EH (cell line): ENCODE measurements at places on chromosomes 11 and 22.

- DNase-seq: no peak
Observed at GRCh38 chr11:126434950-126435335, 79.5 kb downstream of the ST3GAL4 start.

DNA sequence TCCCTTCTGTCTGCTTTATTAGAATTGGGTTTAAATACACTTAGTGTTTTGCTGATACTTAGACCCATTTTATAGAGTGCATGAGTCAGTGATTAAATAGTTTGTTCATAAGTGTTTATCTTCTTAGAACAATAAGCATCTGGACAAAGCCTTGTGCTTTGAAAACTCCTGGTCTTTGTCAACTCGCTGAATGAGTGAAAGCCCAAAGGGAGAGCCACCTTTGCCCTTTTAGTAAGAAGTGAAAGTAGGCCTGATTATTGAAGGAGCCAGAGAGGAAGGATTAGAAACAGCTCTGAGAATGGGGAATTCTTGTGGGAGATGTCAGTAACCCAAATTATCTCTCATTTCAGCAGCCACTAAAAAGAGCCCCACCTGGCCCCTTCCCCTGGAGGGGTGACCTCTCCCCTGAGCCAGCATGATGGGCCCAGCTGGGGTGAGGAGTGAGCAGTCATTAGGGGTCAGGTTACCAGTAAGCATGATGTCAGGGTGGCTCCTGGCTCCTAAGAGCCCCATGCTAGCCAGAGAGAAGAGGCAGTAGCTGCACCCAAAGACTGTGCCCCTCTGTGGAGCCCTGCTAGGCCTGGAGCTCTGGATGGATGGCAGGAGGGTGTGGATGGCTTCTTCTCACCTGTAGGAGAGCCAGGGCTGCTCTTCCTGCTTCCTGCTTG lies 125.1 kb upstream of the E2F8 start:
- DNase-seq: peak; percentile 25

DNA sequence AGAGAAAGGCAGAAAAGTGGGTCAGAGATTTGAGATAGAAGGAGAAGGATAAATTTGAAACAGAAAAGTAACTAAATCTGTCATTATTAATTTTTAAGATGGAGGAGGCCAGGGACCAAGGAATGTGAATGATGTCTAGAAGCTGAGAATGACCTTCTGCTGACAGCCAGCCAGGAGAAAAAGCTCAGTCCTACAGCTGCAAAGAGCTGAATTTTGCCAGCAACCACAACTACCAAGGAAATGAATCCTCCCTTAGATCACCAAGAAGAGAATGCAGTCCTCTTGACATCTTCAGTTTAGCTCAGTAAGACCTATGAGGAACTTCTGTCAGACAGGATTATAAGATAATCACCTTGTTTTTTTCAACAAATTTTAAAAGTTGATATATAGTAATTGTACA lies 538.2 kb downstream of the LRRC4C start:
- DNase-seq: no peak

- DNase-seq: no peak
Observed at GRCh38 chr11:76614471-76615179, 55.9 kb downstream of the LRRC32 start.

- DNase-seq: no peak
Observed at GRCh38 chr11:17855531-17856290, 121.1 kb downstream of the KCNC1 start.

DNA sequence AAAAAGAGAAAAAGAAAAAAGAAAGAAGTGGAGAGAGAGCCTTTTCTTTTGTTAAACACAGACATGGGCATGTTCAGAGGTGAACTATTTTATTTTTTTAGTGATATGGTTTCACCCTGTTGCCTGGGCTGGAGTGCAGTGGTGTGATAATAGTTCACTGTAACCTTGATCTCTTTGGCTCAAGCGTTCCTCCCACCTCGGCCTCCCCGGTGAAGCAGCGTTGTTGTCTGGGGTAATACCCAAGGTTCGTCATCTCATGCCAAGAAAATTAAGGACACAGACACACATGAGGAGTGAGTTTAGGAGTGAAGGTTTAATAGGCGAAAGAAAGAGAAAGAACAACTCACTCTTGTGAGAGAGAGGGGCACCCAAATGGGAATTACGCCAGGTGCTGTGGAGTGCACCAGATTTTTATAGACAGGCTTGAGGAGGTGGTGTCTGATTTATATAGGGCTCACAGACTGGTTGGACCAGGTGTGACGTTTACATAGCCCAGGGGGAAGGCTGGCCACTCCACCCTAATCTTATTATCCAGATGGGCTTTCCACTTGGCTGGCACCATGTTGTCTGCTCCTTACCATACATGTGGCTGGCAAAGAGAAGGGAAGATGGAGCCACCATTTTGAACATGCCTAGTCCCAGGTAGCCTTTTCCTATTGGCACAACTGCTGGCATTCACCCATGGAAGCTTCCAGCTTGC lies 42.3 kb downstream of the GRAMD1B start:
- DNase-seq: no peak

GRCh38 chr11:44600839-44601383 lies 35.4 kb downstream of the CD82 start:
- no peak for DNase-seq

- DNase-seq: peak; percentile 99
Observed at GRCh38 chr11:118619444-118620197, 12.2 kb downstream of the PHLDB1 start.

DNA sequence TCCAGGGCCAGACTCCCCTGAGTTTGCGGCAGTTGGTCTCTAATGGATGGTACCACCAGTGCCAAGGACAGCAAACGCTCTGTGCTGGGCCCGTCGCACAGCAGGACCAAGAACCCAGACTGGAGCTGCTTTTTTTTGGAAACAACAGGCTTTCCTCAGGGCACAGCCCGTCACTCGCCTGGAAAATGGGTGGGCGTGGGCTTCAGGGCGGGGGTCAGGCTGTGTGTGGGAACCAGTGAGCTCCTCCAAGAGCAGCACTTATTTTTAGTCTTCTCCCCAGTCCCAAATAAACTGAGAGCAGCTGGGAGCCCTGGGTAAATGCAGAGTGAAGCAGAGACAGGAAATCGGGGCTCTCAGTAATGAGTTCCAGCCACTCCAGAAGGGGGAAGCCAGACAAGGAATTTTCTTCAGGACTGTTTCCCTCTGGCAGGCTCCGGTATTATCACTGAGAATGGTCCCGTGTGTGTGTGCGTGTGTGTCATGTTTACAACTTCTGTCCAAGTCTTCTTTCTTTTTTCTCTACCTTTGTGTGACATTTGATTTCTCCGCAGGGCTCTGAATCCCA lies 63.0 kb downstream of the PPFIBP2 start:
- peak; percentile 81 for DNase-seq

DNA sequence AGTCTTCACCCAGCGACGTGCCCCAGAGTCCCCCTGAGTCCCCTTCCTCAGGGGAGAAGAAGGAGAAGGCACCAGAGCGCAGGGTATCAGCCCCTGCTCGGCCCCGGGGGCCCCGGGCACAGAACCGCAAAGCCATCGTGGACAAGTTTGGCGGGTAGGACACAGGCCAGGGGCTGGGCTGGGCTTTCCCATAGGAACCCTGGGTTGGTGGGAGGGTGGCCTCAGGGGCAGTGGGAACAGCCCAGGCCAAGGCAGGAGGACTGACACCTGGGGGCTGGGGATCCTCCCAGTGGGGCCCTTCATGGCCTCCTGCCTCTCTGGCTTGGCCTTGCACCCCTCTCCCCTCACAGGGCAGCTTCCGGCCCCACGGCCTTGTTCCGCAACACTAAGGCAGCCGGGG lies 8.5 kb downstream of the SMTNL1 start:
- DNase-seq: no peak

- DNase-seq: peak; percentile 54
Observed at GRCh38 chr11:130020323-130020722, 17.7 kb upstream of the PRDM10 start.

DNA sequence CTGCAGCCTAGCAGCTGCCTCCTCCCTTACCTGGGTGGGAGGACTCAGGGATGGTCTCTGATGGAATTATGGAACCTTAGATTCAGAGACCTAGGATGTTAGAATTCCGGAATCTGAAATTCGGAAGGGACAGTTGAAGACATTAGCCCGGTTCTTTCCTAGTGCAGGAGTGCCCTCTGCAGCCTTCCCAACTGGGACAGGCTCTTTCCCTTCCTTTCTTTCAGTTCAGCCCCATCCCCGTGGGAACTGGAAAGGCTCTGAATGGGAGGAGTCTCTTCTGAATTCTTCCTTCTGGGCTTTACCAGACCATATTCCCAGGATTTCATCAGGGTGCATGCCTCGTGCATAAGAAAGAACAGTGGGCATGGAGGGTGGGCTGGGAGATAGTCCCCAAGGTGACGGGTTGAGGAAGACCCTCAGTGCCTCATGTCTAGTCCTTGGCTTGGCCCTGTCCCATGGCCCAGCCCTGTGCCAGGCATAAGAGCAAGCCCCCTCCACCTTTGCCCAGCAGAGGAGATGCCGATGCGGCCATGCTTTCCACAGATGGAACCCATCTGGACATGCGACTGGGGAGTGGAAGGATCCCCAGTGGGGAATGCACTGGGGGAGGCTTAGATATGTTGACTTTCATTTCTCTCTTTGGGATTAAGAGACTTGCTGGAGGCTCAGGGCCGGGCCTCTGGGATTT lies 14.4 kb downstream of the DNAJB13 start:
- peak; percentile 54 for DNase-seq

GRCh38 chr11:92702037-92702804 lies 267.2 kb upstream of the MTNR1B start:
- peak; percentile 14 for DNase-seq

GRCh38 chr11:128061281-128061871 lies 526.0 kb downstream of the ETS1 start:
- DNase-seq: peak; percentile 82

DNA sequence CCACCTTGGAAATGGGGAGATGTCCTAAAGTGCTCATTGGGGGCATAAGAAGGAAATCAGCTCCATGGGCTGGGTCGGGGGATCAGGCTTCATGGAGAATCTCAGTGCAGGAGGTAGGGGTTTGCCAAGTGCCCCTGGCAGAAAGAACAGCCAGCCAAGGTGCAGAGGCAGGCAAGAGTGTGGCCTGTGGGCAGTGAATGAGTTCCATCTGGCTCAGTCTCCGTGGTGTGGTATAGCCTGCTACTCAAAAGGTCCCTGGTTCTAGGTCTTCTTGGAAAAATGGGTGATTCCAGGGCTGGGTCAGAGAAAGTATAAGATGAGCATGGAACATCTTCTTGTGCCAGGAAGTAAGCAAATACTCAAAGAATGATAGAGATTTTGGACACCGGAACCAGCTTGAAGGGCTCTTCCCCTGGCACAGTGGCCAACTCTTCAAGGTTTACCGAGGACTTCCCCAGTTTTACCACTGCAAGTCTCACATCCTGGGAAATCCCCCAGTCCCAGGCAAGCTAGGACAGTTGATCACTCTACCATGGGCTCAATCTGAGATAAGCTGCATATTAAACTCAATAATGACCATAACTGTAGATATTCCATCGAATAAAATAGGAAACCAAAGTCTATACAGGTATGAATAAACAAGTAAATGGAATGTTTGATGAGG lies 10.6 kb upstream of the ARAP1 start:
- DNase-seq: no peak

GRCh38 chr11:116192509-116193210 lies 580.1 kb downstream of the BUD13 start:
- DNase-seq: no peak

DNA sequence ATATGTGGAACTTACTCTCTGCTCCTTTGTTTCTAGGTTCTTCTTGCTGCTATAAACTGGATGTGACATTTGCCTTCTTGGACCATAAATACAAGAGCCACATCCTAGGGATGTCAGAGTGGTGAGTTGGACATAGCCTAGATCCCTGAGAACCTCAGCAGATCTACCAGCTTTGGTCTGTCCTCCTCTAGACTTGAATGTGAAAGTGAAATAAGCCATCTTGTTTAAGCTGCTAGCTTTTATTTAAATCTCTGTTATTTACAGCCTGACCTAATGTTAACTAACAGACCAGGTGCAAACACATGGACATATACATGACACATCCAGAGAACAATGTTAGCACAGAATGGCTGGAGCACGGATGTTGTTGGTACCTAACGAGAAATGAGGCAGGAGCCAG lies 36.0 kb downstream of the SLN start:
- DNase-seq: no peak

DNA sequence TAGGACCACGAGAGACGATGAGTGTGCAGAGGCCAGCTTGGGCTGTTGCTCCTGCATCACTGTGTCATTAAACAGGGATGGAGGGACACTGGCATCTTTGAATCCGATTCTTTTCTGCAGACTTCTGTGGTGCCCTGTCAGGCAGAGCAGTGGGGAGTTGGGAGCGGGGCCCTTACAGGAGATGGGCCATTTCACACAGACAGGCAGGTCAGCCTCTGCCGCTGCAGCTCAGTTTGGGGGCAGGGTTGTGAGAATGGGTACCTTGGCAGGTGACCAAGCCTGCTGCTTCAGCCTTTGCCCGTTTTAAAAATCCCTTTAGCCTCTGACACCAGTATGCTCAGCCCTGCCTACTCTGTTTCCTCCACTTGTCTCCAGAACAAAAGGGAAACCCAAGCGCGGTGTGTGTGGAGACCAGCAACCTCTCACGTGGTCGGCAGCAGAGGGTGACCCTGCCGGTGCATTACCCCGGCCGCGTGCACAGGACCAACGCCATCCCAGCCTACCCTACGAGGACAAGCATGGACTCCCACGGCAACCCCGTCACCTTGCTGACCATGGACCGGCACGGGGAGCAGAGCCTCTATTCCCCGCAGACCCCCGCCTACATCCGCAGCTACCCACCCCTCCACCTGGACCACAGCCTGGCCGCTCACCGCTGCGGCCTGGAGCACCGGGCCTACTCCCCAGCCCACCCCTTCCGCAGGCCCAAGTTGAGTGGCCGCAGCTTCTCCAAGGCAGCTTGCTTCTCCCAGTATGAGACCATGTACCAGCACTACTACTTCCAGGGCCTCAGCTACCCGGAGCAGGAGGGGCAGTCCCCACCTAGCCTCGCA lies 12.6 kb downstream of the C22orf31 start:
- no peak for DNase-seq

DNA sequence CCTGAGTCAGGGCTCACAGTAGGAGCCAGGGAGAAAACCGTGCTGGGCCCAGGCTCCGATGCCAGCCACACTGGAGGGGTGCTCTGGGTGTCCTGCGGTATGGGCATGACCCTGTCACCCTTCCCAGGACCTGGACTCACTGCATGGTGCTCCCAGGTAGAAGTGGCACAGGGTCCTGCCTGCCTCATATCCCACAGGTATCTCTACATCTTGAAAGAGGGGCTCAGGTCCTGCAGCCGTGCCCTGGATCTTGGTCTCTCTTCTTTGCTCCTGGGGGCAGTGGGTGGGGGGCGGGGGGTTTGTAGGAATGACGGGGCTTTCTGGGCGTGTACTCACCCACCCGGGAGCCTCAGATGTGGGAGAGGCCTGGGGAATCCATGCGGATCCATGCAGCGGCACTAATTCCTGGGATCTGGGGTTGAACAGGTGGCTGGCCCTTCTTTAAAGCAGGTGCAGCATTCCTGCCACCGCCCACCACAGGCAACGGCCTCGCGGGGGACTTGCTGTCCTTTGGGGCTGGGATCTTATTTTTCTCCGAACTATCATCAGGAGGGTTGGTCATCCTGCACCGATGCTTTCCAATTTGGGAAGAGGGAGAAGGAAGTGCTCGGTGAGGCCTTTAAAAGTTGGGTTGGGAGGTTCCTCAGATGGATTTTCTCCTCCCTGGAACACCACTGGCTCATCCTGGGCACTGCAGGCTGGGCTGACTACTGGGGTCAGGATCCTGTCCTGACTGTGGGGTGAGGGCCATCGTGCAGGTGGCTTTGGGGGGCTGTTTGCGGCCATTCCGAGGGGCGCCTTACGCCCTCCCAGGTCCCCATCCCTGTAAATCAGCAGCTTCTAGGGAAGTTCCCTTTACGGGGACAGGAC lies 886.4 kb downstream of the BRD1 start:
- DNase-seq: no peak
